ENCODE measurements at places on chromosomes 6 and 20. TPM values are rescaled to one million over a fixed set of nuclear protein-coding genes. Genes with fewer than 3 reads are reported as not detected.

Gene SERPINB1
- 168 TPM for total RNA-seq

Gene TNNC2
- total RNA-seq, result 3.9 TPM

- DNase-seq, result no peak
Measured at GRCh38 chr6:25392372-25392771, 113.2 kb downstream of the CARMIL1 start.

DNA sequence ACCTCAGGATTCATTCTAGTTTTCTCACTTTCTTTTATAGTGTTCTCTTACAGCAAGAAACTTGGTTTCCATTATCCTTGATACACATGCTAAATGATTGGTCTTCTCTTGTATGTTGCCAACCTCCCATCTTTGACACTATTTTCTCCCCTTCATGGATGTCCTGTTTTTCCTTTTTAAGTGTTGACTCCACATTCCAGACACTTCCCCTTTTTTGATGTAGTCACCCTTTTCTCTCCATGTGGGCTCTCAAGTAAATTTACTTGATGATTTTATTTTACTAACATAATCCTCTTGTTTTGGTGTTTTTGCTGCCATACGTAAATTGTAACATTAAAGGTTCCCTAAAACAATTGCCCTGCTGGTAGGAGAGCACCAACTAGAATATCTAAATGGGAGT lies 148.1 kb downstream of the ZFAND3 start:
- DNase-seq, result no peak

- no peak for DNase-seq
Measured at GRCh38 chr6:117206944-117207687, 58.2 kb upstream of the VGLL2 start.

Gene PAX1
- not detected for total RNA-seq

GRCh38 chr6:40410821-40411220 lies 176.3 kb downstream of the LRFN2 start:
- DNase-seq, result no peak

Data from left colon (tissue), 2 donors.